ENCODE measurements at places on chromosomes 3 and 15.

GRCh38 chr15:31483053-31483985 is 156.7 kb downstream of the KLF13 start:
- DNase-seq: peak; percentile 35

DNA sequence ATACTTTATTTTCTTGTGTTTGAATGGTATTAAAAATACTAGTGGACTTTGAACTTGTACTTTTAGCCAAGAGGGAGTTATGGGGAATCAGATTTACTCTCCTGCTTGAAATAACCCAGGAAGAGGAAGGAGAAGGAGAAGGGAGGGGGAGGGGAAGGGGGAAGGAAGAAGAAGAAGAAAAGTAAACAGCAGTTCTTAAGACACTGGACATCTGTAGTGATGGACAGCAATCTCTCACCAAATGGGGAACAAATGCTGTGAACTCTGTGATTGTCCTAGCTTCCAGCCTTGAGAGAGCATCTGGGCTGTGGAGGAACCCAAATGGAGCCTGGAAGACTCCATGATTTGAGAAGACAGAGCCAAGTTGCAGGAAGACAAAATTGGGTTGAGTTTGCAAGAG is 52.0 kb downstream of the VPS8 start:
- DNase-seq: no peak

DNA sequence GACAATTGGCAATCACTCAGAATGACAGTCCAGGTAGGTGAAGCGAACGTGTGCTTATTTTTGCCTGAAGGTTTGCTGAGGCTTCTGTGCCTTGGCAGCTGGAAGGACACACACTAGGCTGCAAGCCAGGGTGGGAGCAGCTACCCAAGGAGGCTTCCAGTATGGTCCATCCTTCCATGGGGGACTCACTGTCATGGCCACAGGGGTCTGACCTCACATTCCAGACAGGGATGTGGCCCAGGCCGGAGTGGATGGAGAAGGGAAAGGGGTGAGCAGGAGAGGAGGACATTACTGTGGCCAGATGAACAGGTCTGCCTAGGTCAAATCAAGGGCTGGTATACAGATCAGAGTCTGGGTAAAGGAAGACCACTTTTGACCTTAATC is 247.7 kb downstream of the ADAMTS17 start:
- DNase-seq: peak; percentile 27

DNA sequence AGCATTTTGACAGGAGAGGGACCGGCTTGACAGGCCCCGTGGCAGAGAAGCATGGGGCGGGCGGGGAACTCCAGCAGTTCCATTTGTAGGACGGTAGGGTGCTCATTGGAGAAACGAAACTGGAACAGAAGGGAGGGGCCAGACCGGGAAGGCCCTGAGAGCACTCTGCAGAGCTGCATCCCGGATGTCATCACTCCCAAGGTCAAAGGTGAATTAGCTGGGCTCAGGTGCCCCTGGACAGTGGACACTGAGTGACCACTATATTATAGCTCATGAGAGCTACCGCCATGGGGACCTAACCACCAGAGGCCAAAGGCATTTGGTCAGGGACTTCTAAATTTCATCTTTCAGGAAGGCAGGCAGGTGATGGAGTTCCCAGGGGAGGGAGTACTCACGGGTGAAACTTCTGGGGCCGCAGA is 7.3 kb downstream of the CSRNP1 start:
- DNase-seq: no peak

- DNase-seq: no peak
Observed at GRCh38 chr3:70256566-70256965, 55.9 kb downstream of the MDFIC2 start.

GRCh38 chr3:130582457-130583153 is 65.6 kb downstream of the COL6A6 start:
- no peak for DNase-seq

DNA sequence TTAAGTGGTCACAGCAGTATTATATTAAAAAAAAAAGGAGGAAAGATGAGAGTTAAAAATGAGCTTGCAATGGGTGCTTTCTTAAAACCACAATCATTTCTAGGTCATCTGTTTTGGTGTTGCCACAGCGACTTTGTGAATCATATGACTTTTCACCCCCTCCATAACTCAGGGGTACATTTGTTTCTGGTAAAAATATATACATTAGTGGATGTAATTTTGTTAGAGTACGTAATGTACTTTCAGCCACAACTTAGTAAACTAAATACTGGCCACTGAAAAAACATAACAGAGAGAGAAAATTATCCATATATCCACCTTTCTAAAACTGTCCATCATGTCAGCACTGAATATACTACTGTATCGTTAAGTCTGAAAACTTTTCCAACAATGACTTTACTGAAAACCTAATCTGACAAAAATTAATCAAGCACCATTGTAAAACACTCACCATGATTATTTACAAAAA is 3.4 kb downstream of the ANKRD28 start:
- DNase-seq: no peak

DNA sequence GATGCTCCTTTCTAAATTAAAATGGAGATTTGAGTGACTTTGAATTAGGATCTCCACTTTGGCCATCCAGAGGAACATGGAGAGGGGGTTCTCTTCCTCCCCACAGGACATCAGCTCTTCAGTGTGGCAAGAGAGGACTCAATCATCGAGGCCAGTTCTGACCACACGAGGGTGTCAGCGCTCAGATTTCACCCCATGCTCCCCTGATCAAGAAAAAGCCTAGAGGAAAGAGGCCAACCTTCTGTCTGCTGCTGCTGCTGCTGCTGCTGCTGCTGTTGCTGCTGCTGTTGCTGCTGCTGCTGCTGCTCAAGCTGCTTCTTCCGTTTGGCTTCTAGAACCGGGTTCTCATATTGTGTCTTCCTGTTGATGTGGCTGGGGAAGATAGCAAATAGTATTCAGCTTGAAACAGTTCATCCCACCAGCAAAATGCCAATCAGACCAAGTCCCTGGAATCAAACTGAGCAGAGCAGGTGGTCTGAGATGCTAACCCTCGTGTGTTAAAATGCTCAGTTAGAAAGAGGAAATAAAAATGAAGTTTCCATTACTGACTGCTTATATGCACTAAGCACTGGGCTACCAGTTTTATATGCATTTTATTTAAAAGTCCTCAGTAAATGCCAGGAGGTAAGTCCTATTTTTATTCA is 599.0 kb downstream of the MAGI1 start:
- peak; percentile 81 for DNase-seq

- DNase-seq: no peak
Observed at GRCh38 chr3:193821151-193821668, 228.2 kb downstream of the OPA1 start.

- no peak for DNase-seq
Observed at GRCh38 chr15:52417521-52417920, 111.2 kb downstream of the MYO5A start.

- no peak for DNase-seq
Observed at GRCh38 chr3:142645236-142645793, 49.1 kb downstream of the PLS1 start.

DNA sequence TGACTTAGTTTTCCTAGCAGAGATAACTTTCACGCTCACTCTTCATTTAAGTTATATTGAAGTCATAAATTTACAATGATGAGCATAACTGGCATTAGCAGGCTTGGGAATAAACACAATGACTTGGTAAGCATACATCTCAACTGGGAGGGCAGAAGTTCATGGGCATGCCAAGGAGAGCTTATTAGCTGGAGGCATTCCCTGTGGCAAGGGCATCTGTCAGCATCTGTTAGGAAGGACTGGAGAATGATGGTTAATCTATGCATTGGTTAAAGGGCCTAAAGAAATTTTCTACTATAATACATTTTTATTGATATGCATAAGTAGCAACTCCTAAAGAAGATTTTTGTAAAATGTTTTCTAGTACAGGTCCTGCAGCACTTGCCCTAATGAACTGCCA is 52.4 kb downstream of the NEK11 start:
- DNase-seq: no peak

- DNase-seq: no peak
Observed at GRCh38 chr15:70451821-70452653, 311.3 kb downstream of the UACA start.

- no peak for DNase-seq
Observed at GRCh38 chr3:177144922-177145321, 52.4 kb downstream of the TBL1XR1 start.

GRCh38 chr15:45395943-45396342 is 17.6 kb upstream of the GATM start:
- no peak for DNase-seq

DNA sequence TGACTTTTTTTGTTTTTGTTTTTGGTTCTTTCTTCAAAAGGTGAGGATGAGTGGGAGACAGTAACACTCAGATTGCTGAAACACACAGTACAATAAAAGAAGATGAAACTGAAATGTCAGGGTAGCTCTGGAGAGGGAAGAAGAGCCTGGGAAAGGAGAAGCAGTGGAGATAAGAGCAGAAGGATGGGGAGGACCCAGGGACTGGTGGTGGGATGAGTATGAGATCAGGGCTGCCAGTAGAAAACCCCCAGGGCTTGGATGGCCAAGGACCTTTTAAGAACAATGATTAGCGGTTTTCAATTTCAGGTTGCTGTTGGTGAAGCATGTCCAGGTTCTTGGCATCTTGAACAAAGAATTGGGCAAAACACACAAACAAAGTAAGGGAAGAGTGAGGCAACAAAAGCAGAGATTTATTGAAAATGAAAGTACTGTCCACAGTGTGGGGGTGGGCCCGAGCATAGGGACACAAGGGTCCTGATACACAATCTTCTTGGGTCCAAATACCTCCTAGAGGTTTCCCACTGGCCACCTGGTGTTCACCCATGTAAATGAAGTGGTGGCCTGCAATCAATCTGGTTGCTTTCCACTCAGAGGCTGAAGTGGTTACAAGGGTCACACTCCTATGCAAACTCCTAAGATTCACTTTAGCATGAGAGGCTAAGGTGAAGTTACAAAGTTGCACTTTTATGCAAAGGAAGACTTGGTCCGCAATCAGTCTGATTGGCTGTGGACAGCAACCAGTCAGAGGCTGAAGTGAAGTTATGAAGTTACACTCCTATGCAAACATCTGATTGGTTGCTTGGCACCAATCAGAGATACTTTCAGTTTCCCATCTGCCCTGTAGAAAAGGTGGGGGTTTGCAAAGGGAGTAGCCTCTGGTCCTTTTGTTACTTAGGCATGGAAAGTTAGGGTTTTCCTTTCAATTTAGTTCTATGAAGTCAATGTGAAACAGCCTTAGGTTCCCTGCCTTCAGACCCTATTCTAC is 26.1 kb upstream of the MFSD1 start:
- DNase-seq: no peak
